NCI-H1048 (cell line): ENCODE measurements at places on chromosomes 6 and 20.

GRCh38 chr20:31803552-31804291, 15.4 kb upstream of the MYLK2 start:
- DNase-seq: no peak

DNA sequence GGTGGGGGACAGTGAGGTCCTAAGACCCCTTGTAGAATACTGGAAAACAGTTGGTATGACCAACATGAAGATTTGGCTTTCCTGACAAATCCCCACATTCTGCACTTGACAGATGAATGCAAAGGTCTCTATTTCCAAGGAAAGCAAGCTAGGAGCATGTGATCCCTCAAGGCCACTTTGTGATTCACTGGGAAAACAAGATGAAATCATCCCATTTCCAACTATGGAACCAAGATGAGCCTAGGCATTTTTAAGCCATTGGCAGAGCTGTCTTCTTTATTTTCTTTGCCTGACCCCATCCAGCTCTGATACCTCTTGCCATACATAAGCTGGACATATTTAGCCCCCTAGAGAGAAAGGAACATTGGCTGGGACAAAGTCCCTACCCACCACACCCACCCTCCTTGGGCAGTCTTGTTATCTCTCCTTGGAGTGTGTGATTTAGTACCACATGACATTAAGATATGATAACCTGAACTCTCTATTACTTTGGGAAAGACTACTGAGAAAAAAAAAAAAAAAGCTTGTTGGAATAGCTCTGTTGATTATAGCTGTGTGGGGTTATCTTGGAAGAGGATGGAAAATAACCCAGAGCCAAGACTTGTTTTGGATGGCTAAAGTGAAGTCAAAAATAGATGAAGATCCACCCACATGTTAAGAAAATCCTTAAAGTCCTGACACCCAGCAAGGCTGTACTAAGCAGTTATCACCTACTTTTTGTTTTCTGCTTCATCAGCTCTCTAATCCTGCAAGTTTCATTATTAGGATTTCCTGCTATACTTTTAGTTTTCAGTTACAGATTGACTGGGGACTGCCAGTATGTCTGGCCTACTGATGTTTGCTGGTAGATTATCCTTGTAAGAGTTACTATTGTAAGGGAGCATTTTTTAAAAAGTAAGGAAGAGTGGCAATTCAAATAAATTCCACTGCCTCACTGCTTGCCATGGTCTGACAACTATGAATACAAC, 90.1 kb upstream of the PREP start:
- DNase-seq: no peak

DNA sequence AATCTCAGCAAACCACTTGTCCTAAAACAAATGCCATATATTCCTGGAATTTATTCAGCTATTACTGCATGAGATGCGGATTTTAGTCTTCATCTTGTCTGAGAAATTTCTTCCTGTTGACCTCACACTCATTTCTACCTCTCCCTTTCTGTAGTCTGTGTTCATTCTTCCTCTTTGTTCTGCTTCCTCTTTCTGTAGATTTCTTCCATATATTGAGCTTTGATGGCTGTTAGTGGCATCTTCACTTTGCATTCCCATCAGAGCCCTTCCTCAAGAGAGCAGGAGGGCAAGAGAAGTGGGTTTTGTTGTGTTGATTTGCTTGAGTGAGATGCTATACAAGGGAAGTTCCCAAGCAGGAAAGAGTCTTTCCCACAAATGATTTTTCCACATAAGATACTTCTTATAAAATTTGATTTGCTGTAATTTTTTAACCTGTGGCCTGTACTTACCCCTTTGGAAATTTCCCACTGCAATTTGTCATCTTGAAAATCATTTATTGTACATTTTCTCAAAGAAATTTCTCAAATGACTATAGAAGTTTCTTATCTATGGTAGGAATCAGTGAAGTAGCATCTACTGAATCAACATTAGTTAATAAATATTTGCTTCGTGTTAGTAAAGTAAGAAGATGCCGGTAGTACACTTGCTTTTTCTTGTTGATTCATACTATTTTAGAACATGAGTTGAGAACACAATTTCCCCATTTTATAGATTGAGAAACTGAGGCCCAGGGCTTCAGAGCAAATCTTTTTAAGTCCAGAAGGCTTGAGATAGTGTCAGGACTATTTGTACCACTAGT, 43.8 kb downstream of the MAP3K4 start:
- no peak for DNase-seq

DNA sequence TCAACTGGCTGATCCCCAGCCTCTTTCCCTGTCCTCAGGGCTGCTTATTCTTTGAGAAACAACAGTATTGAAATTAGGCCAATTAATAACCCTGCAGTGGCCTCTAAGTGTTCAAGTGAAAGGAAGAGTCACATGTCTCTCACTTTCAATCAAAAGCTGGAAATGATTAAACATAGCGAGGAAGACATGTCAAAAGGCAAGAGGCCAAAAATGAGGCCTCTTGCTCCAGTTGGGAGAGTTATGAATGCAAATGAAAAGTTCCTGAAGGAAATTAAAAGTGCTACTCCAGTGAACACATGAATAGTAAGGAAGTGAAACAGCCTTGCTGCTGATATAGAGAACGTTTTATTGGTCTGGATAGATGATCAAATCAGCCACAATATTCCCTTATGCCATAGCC, 131.5 kb downstream of the MACROD2 start:
- no peak for DNase-seq

GRCh38 chr20:18004384-18005031, 35.7 kb downstream of the MGME1 start:
- DNase-seq: no peak

DNA sequence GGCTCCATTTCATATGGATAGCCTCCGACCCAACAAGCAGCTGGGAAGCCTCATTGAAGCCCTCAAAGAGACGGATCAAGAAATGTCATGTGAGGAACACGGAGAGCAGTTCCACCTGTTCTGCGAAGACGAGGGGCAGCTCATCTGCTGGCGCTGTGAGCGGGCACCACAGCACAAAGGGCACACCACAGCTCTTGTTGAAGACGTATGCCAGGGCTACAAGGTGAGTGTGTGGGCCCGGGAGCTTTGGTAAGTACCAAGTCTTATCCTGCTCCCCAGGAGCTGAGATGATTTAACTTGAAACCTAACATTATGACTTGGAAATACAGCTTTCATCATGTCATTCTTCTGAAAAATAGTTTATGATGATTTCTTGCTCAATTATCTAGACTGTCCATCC, 4.1 kb downstream of the TRIM38 start:
- no peak for DNase-seq

DNA sequence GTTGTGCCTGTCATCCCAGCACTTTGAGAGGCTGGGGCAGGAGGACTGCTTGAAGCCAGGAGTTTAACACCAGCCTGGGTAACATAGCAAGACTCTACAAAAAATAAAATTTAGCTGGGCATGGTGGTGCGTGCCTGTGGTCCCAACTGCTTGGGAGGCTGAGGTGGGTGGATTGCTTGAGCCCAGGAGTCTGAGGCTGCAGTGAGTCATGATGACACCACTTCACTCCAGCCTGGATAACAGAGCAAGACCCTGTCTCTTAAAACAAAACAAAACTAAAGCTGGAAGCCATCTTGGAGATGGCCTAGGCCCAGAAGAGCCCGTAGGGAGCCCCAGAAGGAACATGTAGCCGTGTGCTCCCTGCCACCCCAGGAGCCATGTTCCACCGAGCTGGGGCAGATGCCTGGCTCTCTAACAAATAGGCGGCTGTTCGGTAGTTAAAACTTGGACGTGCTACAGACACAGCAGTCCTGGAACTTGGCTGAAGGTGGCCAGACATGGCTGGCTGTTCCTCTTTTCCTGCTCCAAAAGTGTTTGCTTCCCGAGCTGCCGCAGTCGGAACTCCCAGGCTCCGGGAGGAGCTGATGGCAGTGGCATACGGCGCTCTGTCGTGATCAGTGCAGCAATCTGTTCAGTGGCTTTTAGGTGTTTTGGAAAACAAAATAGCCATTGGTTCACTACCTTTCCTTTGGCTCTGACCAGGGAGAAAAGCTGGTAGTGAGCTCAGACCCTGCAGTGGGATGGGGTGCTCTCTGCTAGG, 37.0 kb downstream of the DYNLT1 start:
- no peak for DNase-seq

DNA sequence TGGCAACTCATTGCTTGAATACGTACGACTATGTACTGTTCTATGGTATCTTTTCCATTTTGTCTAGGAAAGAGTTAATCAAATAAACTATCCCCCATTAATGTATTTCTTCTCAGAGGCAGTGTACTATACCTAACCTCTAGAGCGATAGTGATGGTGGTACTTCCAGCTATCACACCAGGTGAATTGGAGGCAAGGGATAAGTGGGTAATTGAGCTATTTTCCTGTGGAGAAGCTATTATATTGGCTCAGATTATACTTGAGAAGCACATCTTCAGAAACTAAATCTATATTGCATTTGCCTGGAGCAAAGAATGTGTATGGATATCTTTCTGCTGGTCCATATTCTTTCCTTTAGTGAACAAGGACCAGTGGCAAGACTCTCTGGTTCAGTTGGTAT, 430.7 kb upstream of the KHDRBS2 start:
- no peak for DNase-seq

DNA sequence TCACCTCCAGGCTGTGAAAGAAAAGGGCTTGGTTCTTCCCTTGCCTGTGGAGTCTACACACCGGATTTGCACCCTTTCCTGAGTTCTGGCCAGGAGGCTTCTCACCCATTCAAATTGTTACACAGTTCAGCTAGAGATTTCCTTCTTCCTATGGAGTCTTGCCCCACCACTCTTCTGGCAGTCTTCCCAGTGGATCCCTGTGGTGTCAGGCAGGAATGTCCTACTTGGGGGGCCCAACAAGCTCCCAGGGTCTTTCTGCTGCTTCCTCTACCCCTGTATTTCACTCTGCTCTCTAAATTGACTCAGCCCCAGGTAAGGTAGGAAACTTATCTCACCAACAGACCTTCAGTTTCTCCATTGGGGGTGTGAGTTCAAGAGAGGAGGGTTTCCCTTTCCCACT, 14.0 kb upstream of the CST9L start:
- no peak for DNase-seq

- no peak for DNase-seq
These were observed 12.1 kb downstream of the LGSN start for GRCh38 chr6:63307581-63308246.

DNA sequence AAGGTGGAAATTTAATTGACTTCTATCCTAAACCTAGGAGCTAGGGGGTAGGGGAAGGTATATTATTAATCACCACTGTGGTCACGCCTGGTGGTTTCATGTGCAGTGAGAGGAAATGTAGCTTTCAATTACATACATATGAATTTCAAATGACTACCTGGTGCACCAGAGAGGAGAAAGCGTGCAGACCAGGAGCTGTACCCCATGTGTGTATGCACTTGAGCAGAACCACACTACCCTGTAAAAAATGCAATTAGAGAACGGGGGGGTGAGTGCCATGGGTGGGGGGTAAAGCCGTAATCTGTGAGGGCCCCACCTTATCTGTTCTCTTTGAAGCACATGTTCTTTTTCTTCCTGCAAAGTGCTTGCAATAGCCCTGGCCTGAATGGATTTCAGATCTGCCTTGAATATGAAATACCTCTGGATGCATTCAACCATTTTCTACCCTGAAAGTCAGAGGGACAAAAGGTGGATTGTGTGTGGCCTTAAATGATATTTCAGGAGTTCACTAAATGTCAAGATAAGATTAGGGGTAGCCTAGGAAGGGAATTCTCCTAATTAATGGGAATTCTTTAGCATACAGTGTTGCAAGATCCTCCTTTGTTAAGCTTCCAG, 30.9 kb upstream of the EDN3 start:
- DNase-seq: no peak

DNA sequence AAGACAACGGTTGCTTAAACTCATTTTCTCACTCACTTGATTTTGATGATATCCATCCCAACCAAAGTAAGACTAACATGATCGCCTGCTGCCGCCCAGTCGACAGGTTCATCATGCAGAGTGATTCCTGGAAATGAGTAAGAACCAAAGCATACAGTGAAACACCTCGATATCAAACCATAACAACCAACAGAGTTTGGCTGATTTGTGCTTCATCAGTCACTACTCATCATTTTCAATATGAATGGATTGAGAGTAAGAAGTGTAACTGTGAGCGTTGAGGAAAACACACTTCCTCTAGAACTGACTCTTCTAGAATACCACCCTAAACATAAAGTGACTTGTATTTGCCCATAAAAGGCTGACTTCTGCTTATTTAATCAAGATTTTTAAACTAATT, 29.2 kb upstream of the ALDH8A1 start:
- no peak for DNase-seq

DNA sequence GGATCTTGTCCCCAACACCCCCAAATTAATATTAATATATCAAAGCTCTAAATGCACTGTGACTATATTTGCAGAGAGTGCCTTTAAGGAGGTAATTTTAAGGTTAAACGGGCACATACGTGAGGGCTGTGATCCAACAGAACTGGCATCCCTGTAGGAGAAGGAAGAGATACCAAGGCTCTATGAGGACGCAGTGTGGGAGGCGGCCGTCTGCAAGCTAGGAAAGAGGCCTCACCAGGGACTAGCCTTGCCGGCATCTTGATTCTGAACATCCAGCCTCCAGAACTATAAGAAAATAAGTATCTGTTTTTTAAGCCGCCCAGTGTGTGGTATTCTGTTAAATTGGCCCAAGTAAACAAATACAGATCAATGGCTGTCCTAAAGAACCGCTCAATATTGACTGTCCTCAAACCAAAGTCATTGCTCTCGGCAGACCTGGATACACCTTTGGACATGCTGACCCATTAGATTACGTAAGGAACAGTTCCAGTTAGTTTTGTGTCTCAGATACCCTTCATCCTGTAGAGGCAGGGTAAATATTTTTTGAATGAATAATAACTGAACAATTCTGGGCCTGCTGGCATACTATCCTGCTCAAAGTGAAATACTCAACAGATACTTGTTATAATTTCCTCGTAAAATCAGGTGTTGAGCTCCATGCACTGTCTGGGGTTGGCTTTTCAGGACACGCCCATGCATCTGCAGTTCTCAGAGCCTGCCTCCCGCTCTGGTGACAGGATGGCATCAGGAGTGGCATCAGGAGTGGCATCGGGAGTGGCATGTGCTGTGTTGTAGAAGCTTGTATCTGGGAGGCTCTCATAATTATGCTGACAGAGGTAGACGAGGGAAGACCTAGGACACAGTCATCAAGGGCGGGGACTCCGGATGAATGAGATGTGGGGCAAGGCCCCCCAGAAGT, 6.3 kb downstream of the PRR18 start:
- DNase-seq: no peak
